DMS79 treated with DMSO at 0.1 percent for 48 hours (cell line): ENCODE measurements at places on chromosomes 3 and 15.

- no peak for DNase-seq
Observed at GRCh38 chr3:32934150-32934742, 17.2 kb upstream of the CCR4 start.

DNA sequence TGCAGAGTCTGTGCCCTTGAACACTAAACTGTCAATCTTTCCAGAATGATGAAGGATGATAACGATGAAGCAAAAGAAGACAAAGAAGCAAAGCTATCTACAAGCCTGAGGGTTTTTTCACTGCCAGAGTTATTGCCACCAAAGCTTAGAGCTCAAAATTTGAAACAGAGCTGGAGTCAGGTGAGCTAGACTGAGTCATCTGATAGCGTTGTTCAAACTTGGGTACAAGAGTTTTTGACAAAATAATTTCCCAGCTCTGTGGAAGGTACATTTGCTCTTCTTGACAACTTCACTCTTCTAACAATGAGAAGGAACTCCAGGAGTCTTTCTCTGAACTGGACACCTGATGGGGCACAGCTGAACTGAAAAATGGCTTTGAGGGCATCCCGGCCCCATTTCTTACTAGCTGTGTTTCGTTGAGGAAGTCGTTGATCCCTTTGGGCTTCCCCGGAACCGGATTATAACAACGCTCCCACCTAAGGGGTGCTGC lies 715 bp downstream of the MCCC1 start:
- DNase-seq: no peak

- DNase-seq: no peak
Observed at GRCh38 chr15:64349375-64349774, 6.6 kb downstream of the CSNK1G1 start.

GRCh38 chr3:111152496-111152895 lies 80.9 kb downstream of the NECTIN3 start:
- DNase-seq: no peak

GRCh38 chr15:46961795-46962194 lies 755.5 kb upstream of the SEMA6D start:
- DNase-seq: no peak

- no peak for DNase-seq
Observed at GRCh38 chr3:189914799-189915198, 205.9 kb downstream of the P3H2 start.

- DNase-seq: no peak
Observed at GRCh38 chr15:28909958-28910500, 24.3 kb downstream of the APBA2 start.

GRCh38 chr15:66165856-66166255 lies 87.7 kb downstream of the MEGF11 start:
- no peak for DNase-seq

DNA sequence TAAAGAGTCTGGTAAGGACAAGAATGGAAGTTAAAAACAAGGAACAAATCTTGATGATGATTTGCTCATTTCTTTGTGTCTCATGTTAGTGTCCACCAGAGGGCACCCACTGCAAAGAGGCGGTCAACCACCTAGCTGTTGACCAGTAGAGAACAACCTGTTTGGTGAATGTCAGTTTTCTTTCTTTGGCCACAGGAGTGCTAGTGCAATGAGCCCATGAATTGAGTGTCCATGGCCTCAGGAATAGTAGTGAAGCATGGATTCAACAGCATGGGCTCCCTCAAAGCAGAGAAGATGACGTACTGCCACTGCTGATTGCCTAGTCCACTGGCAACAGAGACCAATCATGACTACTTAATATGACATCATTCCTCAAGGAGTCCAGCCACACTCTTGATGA lies 10.7 kb upstream of the CNTN6 start:
- DNase-seq: no peak

DNA sequence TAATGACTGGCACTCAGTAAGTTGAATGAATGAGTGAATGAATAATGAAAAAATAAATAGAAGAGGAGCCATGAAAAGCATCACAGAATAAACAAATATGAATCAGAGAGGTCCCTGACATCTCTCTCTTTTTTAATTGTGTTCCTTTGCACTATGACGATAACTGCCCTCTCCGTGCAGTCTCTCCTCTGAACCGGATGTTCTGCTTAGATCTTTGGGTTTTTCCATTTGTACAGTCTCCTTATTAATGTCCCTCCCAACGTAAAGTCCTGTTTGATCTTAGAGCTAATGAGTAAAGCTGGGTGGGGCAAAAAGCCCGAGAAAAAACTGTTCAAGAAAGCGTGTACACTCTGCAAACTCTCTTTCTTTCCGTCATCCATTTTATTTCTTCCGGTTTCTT lies 28.3 kb upstream of the BHLHE40 start:
- DNase-seq: no peak
